ENCODE measurements at places on chromosomes 2 and 18.

GRCh38 chr2:170714381-170715061 lies 616 bp upstream of the SP5 start:
- no peak for DNase-seq

DNA sequence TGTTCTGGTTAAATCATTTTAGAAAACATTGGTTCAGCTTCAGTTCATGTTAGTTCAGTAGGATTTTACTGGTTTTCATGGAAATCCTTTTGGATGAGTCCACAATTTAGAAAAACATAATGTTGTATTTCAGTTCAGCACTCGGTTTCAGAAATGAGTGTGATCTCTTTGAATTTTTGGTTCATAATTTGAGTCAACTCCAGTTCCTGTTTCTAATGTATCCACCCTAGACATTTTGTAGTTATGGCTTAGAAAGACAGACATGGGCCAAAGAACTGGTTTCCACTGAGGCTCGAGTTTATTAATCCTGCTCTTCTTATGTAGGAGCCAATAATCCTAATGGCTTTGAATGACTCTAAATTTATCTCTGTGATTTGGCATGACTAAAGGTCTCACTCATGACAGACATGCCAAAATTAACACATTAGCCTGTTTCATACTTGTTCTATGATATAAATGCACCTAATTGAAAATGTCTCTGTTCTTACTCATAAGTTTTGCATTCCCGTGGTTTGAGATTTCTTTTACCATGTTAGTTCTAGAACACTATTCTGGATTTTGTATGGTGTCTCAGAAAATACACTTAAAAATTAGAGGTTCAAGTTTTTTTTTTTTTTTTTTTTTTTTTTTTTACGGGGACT lies 82.3 kb upstream of the SPRED2 start:
- DNase-seq: no peak

DNA sequence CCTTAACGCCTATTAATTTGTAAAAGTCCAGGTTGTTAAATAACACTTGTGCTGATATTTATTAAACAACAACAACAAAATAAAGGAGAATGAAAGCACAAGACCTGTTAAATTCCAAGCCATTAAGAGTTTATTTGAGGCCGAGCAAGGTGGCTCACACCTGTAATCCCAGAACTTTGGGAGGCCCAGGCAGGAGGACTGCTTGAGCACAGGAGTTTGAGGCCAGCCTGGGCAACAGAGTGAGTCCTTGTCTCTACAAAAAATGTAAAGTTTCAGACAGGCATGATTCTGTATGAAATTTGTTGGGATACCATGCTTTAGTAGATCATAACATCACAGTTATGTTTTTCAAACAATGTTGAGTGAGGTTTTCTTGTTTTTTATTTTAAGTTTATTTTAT lies 17.1 kb downstream of the PELI1 start:
- DNase-seq: no peak

DNA sequence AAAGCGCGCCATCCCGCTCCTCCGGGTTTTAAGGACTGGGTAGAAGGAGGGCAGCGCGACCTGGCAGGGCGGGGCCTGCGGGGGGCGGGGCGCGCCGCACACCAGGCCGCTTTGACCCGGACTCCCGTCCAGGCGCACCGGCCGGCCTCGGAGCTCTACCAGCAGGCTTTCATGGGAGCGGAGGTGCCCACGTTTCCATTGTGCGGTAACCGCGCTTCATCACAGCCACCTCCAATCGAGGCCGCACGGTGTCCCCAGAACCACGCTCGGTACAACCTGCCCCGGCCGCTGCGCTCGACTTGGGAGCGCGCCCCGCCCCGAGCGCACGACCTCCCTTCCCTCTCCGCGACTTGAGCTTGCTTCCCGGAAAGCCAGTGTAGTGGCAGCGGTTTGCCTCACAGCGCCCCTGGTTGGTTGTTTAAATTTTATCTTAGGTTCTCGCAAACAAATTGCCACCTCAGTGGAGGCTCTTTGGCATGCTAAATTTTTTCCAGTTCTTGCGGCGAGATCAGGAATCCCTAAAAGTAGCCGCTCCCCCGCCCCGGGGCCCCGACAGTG lies 280 bp upstream of the CYP1B1 start:
- DNase-seq: no peak

- no peak for DNase-seq
These were observed 100.3 kb upstream of the PMAIP1 start for GRCh38 chr18:59799383-59800015.

GRCh38 chr2:31354837-31355236 lies 59.7 kb downstream of the XDH start:
- DNase-seq: no peak

DNA sequence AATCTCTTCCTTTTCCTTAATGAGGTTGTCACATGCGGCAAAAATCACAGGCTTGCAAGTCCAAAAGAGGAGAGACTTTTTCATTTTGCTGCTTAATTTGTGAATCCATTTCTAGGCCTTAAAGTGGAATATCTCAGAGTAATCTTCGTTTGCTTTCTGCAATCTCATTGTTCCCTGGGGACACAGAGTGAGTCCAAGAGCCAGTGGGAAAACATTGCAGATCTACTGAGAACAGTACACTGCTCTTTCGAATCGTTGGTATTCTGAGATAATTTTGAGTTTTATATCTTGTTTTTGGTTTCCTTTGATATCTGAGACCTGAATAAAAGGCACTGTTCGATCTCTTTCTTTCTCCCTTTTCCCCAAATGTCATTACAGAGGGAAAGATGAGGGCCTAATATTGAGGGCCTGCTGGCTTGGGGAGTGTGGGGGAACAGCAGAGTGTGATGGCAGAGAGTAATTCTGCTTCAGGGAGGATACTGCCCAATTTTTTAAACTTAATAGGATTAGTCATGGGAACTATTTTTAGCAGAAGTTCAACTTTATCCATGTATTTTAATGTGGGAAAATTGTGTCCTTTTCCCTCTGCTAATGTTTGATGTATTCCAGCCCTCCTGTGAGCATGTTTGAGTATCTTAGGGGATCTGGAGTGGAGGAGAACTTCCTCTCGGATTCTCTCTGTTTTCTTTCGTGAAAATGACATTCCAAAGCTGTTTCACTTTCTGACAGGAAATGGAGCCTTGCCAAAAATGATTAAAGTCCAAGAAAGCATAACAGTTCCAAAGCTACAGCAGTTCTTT lies 418.2 kb upstream of the ZEB2 start:
- DNase-seq: no peak

All from stimulated activated CD4-positive, alpha-beta T cell treated with anti-CD3 and anti-CD28 coated beads, TNF-alpha, amount 100 ng/mL, for 4 hours (primary cell).